ENCODE measurements at places on chromosomes 13 and 19.
A peak's percentile ranks its signal among the peaks of the same experiment; 100 is the strongest.

GRCh38 chr19:50791594-50792271 is 1.5 kb downstream of the ACP4 start:
- no peak for DNase-seq

DNA sequence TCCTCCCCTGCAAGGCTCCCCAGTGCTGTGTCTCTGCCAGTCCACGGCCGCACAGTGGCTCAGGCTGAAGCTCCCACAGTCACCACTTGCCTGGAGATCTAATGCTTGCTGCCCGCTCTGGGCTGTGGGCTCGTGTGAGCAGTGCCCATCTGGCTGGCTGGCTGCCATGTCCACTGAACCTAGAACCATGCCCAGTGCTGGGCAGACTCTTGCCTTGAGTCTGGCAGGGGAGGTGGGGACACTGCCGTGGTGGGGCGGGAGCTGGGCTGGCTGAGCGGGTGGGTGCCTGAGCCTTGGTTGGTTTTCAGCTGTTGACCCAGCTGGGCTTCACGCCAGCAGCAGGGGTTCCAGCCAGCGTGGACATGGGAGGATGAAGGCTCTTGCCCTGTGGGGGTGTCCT is 52.3 kb downstream of the CRTC1 start:
- DNase-seq: no peak

DNA sequence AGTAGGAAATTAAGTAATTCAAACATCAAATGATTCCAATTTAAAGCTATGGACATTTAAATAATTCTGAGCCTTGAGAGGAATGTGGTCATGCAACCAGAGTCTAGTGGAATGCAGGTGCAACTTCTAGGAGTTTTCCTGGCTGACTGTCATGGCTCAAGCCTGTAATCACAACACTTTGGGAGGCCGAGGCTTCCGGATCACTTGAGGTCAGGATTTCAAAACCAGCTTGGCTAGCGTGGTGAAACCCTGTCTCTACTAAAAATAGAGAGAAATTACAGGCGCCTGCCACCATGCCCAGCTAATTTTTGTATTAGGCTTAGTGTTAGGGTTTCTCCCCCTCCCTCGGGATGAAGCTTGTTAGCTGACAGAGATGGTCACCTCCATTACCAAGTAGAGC is 6.4 kb downstream of the ZNF808 start:
- DNase-seq: no peak

GRCh38 chr13:52739468-52740071 is at the start of gene CNMD:
Gene CNMD, minus strand, starts transcription at chr13:52739820. Its CDS starts 119 bp downstream, at chr13:52739701.
- DNase-seq: no peak

- peak; percentile 14 for DNase-seq
Measured at GRCh38 chr19:16824658-16825311, 4.4 kb upstream of the SIN3B start.

DNA sequence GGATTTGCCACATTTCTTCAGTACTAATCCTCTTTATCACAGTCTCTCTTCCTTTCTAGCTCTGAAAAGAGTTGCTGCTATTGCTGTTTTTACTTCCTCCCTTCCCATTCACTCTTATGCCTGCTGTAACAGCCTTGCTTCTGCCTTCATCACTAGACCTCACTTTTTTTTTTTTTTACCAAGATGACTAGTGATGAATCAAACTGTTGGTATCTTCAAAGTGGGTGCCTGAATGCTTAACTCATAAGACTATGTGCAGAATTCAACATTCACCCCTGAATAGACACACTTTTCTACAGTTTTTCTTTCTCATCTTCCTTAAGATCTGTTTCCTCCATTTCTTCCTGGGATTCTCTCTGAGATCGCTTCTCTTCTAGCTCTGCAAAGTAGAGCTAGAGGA is 217.2 kb upstream of the HTR2A start:
- peak; percentile 87 for DNase-seq

DNA sequence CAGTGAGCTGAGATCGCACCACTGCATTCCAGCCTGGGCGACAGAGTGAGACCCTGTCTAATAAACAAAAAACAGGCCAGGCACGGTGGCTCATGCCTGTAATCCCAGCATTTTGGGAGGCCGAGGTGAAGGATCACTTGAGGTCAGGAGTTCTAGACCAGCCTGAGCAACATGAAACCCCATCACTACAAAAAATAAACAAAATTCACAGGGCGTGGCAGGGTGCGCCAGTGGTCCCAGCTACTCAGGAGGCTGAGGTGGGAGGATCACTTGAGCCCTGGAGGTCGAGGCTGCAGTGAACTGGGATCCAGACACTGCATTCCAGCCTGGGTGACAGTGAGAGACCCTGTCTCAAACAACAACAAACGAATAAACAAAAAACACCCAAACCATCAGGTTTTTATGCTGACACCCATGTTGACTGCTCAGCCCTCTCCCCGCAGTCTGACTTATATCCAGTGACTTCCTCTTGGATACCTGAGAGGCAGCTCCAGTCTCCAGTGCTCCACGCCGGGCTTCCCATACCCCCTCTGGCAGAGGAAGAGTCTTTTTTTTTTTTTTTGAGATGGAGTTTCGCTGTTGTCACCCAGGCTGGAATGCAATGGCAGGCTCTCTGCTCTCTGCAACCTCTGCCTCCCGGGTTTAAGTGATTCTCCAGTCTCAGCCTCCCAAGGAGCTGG is 17.7 kb downstream of the WTIP start:
- DNase-seq: no peak

All from fibroblast of skin of scalp (primary cell).